ENCODE measurements at places on chromosomes 3 and 15.

GRCh38 chr3:23203708-23204330, 692 bp downstream of the UBE2E2 start:
- no peak for DNase-seq

DNA sequence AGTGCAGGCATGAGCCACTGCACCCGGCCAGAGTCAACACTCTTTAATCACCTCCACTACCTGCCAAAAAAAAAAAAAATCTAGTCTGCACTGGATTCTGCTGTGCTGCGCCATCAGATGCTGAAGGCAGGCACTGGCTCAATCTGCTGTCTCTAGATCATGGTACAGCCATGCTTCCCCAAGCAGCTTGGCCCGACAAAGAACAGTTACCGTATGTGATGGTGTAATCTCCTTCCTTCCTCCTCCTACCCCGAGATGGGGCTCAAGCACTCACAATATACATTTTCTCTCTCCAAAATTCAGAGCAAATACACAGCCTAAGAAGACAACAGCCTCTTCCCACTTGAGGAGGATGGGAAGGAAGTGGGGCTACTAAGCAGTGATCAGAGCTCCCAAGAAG, 45.1 kb downstream of the DAPK2 start:
- no peak for DNase-seq

- no peak for DNase-seq
These were observed 44.3 kb downstream of the PXYLP1 start for GRCh38 chr3:141275973-141276372.

- DNase-seq: no peak
These were observed 461.3 kb upstream of the NAALADL2 start for GRCh38 chr3:174397848-174398247.

Data from activated CD8-positive, alpha-beta memory T cell treated with anti-CD3 and anti-CD28 coated beads for 48 hours (primary cell).